CD8-positive, alpha-beta memory T cell (primary cell): ENCODE measurements at places on chromosomes 6 and 20. TPM values are rescaled to one million over a fixed set of nuclear protein-coding genes. Genes with fewer than 3 reads are reported as not detected.

DNA sequence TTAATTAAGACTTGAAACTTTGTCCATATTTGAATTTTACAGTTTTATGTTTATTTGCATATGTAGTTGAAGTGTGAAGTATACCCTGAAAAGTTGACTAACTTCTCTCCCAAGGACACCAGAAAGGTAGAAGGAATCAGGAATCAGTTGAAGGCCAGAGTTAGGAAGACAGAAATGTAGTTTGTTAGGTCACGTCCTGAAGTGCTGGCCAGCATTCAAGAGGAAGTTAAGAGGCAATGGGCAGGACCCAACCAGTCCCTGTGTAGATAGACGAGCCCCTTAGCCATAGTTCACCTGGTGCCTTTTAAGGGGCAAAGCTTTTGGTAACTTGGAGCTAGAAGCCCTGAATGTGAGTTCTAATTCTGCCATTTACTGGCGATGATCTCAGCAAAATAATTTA, 250.4 kb upstream of the KCNQ5 start:
- DNase-seq: no peak

DNA sequence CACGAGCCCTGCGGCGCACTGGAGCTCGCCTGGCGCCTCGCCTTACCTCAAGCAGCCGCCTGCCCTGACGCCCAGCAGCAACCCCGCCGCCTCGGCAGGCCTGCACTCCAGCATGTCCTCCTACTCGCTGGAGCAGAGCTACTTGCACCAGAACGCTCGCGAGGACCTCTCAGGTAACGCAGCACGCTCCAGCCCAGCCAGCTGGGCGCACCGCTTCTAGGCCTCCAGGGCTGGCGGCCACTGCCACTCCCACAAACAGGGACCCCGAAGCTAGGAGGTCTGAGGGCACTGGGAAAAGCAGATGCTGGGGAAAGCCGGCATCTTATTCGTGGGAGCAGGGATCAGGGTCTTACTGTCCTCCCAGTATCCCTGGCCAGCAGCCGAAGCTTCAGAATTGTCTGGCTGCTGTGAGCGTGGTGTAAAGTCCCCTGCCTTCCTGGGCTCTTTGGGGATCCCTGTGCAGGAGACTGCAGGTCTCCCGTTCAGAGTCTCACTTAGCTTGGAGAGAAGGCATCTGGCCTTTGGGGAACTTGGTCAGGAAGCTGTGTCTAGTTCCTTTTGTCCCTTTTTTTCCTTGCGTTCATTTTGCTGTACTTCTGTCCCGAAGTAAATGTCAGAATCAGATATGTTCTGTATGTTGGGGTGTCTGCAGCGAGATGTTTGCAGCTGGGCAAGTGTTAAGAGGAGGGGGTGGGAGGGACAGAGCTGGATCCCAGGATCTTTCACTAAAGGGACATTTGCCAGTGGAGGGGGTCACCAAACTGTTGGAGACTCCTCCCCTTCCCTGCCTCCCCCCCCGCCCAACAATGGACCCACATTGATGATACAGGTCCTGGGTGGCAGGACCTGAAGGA, 1.8 kb downstream of the FOXF2 start:
- no peak for DNase-seq

- DNase-seq: no peak
These were observed 195.4 kb downstream of the TBX18 start for GRCh38 chr6:84568971-84569370.

- DNase-seq: no peak
These were observed 499.9 kb downstream of the TFAP2A start for GRCh38 chr6:9914951-9915350.

DNA sequence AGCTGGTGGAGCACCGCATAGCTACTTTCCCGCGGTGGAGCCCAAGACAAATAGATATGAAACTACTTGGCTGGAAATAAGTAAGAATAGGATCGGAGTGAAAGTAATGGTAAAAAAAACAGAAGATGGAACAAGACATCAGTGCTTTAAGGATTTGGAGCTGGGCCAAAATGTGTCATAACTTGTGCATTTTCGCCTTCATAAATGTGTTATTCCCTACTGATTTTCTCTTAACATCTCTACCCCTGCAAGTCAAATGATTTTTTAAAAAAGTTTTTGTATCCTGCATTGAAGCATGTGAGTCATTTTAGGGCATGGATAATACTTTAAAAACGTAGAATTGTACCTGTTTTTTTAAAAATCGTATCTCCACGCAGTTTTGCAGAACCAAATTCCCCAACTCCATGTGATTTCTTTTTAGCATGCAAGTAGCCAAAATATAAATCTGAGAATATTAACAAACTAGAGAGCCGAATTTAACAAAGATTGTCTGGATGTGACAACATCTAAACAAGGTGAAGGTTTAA, 882 bp upstream of the FAM184A start:
- DNase-seq: no peak

DNA sequence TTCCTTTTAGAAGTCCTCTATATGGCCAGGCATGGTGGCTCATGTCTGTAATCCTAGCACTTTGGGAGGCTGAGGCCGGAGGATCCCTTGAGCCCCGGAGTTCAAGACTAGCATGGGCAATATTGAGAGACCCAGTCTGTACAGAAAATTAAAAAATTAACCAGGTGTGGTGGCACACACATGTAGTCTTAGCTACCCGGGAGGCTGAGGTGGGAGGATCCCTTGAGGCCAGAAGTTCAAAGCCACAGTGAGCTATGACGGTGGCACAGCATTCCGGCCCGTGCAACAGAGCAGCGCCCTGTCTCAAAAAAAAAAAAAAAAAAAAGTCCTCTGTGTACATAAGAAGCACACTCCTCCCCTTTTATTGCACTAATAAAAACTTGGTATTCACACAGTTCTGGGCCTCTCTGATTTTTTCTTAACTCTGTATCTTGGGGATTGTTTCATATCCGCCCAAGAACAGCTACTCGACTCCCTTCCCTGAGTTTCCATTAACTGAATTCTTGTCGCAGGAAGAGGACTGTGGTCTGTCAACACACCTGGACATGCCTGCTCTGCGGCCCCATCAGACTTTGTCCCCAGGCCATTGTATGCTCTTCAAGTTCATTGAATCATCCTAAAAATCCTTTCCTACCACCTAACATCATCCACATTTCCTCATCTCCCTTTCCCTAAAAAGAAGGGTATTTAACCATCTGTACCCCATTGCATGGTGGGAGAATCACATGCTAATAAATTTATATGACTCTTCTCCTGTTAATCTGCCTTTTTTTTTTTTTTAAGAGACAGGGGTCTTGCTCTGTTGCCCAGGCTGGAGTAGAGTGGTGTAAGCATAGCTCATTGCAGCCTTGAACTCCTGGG, 25.9 kb upstream of the PPP1R3G start:
- no peak for DNase-seq

- DNase-seq: no peak
These were observed 622.6 kb downstream of the RNF144B start for GRCh38 chr6:19009769-19010168.

DNA sequence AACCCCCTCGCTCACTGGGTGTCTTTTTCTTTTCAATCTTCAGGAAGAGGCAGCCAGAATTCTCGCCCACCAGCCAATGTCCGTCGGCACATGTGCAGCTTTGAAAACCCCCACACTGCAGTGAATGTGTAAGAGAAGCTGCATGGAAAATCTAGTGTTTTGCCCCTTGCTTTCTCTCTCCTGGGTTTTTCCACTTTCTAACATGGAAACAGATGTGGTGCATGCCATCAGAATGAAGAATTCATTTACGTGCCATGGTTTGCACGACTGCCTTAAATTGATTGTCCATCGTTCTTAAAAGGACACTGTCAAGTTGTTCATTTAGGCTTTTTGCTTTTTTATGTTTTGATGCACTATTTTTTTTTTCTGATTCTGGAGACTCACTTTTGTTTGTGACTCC, 117.1 kb upstream of the RAB32 start:
- no peak for DNase-seq

DNA sequence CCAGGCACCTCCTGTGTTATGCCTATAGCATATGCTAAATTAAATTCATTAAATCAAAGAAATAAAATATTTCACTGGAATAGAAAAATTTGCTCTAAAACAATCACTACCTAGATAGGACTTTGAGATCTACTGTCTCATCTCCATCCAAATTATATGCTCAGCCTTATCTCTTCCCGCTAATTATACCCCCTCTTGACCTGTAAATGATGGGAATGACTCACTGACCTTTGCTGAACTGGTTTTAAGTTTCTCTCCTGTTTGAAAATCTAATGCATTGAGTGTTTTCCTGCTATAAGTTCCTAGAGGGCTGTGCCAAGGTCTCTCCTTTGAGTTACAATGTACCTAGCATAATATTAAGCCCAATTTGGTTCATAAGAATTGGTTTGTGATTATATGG, 110.1 kb downstream of the BMP2 start:
- DNase-seq: no peak

DNA sequence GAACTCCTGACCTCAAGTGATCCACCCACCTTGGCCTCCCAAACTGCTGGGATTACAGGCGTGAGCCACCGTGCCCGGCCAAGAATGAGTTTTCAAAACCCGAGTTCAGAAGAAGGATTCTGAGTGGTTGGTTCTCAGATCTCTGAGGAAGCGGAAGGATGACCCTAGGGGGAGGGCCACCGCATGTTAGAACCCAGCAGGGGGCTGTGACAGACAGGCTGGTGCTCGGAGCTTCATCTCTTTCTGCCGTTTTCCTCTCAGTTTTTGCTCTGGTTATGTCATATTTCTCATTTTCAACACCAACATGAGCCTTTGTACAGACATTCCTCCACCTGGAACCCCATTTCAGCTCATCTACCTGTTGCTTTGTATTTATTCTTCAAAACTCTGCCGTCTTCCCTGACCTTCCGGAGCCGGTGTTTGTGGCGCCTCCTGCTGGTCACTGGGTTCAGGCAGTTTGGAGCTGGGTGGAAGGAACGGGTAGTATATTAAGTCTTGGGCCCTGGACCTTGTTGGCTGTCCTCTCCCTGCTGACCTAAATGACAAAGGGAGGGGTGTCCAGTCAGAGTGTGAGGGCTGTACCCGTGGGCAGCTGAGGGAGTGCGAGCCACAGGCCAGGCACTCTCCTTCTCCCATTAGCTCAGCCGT, at the start of gene DEFB123:
Gene DEFB123, plus strand, starts transcription at position 621 of the 648 bp plus-strand sequence. CDS start 67 bp downstream, outside the sequence.
- no peak for DNase-seq

DNA sequence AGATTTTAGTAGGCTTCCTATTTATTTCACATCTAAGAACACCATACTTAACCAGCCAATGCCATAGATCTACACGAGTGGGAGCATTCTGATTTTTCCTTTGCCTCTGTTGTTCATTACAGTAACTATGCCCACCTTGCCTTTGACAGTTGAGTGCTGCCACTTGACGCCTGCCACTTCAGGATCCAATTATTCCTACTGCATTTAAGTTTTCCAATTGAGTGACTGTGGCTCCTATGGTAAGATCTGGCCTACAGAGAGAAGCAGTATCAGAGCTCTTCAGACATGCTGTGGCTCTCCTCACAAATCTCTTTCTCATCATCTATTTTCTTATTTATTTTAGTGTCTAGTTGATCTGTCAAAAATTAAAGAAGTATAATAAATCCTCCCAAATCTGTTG, 403.0 kb upstream of the SPTLC3 start:
- DNase-seq: no peak

Gene SALL4
- not detected for total RNA-seq
